ENCODE measurements at places on chromosomes 4 and X.

- DNase-seq: no peak
Observed at GRCh38 chrX:40090961-40091360, 6.8 kb downstream of the BCOR start.

- no peak for DNase-seq
Observed at GRCh38 chr4:184400375-184400870, 73.9 kb downstream of the IRF2 start.

DNA sequence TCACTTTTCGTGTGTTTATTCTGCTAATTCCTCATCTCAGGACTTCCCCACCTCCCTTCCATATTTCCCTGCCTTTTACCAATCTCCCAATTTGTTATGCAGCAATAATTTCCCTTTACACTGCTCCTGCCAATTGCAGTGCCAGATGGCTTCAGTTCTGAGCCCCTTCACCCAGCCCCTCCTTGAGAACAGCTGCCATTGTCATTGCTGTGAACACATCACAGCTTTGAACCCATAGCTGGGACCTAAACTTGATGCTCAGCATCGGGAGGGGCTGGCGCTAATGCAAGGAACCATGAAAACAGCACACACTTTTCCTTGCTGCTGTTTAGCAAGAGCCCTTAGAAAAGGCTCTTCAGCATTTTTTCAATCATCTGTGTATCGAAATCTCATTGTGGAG lies 104.9 kb downstream of the ALPK1 start:
- DNase-seq: no peak

DNA sequence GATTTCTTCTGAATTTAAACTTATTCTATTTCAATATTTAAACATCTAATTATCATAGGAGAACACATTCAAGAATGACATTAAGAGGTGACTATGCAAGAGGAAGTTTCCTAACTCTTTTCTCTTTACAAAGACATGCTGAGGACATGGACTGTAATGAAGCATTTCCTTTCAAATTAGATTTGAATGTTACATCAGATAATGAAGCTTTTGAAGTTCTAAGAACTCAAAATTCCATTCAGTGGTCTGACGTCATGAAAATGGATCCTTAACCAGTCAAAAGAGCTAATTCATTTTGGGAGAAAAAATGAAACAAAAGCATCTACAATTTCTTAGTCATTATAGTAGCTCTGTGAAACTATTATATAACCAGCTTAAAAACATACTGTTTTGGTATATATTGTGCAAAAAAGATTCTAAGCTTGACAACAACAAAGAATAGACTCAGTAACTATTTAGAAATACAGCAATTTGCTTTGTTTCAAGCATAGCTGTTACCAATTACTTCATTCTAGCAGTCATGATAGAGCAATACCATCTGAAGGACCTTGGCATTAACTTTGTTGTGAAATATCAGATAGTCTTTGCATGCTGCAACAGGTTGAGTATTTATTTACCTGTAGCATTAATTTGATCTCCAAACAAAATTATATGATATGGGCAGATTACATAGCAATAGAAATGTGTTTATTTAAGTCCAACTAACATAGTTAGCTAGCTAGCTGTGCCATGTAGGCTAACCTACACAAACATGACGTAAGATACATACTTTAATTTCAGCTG lies 13.7 kb upstream of the DTHD1 start:
- DNase-seq: no peak

DNA sequence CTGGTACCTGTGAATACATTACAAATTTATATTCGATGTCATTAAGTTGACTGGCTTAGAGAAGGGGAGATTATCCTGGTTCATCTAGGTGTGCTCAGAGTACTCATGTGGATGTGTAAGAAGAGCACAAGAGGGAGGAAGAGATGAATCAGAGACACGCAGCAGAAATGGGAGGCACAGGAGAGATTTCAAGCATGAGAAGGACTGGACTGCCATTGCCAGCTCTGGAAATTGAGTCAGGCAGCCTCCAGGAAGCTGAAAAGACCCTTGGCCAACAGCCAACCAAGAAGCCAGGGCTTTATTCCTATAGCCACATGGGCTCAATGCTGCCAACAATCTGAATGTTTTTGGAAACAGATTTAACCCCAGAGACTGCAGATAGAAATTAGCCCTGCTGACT lies 1390.0 kb downstream of the STIM2 start:
- no peak for DNase-seq

DNA sequence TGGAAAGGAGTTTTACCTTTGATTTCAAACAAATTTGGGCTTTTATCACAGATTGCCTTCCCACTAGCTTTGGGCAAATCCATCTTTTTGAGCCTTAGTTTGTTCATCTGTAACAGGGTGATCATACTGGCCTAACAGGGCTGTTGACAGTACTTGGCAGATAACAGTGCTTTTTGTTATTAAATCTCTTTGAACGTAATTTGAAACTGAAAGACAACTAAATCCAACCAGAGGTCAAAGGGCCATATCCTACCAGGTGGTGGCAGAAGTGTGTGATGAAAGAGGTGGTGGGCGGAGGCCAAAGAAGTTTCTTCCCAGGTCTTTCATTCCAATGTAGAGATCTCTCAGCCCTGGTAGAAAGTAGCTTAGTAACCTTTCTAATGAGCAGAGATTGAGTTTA lies 35.2 kb upstream of the TADA2B start:
- DNase-seq: no peak

GRCh38 chrX:132271311-132271778 lies 52.1 kb upstream of the RAP2C start:
- no peak for DNase-seq
